ENCODE measurements at places on chromosomes 5 and 9.

- peak; percentile 31 for DNase-seq
Measured at GRCh38 chr9:20981486-20981885, 50.0 kb downstream of the HACD4 start.

GRCh38 chr5:77181173-77181572, 29.3 kb upstream of the PDE8B start:
- no peak for DNase-seq

- no peak for DNase-seq
Measured at GRCh38 chr9:103407260-103407659, 412.1 kb downstream of the CYLC2 start.

DNA sequence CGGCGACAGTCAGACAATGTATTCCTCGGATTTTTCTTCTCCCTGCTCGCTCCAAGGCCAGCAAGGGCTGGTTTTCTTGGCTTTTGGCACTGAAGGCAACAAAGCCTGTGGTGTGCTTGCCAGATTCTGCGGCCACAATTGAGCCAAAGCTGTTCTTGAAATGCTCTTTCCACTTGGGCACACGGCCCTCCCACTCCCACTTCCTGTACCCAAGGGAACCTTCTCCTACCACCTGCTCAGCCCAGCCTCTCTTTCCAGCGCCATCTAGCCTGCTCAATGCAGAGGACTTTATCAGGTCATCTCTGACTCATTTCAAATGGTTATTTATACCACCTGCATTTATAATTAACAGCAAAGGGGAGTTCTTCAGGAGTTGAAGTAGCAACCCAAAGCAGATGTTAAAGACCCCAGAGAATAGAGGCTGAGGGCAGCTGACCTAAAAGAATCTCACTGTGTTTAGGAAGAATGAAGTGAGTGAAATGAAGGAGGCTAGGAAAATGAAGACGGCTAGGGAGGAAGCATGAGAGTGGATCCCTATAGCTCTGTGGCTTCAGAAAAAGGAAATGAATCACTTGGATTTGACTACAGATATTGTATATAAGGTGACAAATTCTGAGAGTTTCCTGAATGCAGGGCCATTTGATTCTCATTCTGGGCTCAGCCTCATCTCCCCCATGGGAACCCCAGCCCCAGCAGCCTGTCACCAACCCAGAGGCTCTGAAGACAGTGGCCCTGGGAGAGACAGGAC, 439.0 kb downstream of the ENC1 start:
- DNase-seq: peak; percentile 83

DNA sequence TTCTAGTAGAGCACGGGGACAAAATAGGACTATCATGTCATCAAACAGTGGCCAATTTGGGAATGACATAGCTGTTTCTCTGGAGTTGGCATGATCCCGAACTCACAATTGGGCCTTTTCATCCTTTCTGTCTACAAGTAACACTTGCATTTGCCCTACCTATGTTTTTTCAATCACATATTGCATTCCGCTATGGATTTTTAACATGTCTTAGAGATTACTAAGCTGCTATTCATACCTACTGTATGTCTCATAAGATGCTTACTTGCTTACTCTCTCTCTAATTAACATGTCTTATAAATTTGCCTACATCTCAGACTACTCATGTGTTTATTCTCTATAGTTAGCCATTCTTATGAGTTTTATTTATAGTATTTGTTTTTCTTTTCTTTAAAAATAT, 341.2 kb upstream of the CTNND2 start:
- DNase-seq: peak; percentile 24

DNA sequence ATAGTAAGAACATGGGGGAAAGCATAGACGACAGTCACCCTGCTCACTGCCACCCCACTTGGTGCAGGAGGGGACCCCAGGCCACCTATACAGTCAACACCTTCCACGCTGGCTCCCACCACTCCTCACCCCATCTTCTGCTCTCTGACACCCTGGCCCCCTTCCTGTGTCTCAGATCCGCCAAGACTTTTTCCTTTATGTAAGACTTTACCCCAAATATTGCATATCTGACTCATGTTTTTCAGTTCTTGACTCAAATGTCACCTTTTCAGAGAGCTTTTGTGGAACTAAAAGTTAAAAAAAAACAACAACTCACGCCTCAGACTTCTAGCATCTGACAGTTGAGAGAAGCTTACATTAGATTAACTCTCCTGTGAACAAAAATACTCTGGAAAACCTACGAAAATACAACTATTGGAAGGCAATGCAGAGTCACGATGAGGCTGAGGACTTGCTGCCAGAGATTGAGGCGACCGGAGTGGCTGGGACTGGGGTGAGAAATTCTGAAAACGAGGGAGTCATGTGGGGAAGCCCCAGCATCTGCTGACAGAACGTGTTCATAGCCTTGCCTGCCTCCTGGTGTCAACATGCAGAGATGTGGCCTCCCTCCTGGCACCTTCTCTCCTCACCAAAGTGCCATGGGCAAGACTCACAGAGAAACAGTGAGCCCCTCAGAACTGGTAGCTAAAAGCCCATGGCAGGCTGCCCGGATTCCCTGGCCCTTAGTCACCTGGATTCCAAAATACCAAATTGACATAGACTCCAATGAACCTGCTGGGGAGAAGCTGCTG, 22.4 kb upstream of the FCN2 start:
- DNase-seq: no peak

- no peak for DNase-seq
Measured at GRCh38 chr5:127294829-127295228, 4.2 kb downstream of the MEGF10 start.

GRCh38 chr9:112764837-112765236, 14.3 kb downstream of the SNX30 start:
- peak; percentile 53 for DNase-seq

DNA sequence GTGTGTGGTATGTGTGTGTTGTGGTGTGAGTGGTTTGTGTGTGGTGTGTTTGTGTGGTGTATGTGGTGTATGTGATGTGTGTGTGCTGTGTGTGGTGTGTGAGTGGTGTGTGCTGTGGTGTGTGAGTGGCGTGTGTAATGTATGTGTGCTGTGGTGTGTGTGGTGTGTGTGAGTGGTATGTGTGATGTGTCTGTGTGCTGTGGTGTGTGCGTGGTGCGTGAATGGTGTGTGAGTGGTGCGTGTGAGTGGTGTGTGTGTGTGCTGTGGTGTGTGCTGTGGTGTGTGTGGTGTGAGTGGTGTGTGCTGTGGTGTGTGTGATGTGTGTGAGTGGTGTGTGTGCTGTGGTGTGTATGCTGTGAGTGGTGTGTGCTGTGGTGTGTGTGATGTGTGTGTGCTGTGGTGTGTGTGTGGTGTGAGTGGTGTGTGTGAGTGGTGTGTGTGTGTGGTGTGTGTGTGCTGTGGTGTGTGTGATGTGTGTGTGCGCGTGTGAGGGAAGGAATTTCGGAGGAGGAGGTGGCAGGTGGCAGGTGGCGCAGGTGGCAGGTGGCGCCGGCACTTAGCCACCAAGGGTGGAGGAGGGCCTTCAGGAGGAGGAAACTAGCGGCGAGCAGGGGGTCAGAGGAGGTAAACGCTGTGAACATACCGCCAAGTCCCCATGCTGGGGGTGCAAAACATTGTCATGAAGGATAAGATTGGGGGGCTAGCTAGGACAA, 191.8 kb downstream of the MELK start:
- DNase-seq: no peak

DNA sequence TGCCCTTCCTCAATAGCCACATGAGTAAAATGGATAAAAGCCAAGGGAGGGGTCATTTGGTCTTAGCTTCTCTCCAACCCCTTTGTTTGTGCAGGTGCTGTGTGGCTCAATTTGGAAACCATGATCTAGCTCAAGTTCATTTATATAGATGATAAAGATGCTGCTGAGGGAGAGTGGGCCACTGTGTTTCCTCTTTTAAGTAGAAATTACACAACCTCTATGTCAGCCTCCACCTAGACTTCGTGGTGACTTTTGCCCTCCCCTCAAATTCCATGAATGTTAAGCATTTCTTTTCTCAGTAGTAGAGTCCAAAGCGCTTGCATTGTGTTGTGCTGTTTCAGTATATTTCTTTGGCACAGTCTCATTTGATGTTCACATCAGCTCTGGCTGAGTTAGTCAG, 241.4 kb downstream of the ARHGAP26 start:
- DNase-seq: peak; percentile 49

DNA sequence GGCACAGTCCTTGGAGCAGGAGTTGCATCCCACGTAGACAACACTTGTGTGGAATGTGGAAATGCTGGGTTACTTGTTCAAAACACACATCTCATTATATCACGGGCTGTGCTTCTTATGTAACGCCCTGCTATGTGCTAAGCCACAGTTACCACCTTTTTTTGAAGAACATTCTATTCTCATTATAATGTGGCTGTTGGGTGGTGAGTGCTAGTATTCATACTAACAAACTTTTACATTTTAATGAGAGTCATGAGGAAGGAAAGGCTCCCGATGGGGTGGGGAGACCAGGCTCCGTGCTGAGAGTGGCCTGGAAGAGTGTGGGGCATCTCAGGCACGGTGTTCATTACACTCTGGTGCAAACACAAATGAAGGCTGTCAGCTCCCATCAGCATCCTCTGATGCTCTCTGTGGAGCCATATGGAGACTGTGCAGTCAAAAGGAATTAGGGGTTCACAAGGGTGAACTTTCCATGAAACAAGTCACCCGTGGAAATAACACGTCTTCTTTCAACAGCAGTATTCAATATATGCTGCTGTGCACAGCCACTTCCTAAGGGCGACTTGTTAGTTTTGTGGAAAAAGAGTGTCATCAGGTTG, 153.1 kb upstream of the RAPGEF1 start:
- no peak for DNase-seq

GRCh38 chr9:74503219-74503618, 6.1 kb downstream of the RORB start:
- DNase-seq: no peak

DNA sequence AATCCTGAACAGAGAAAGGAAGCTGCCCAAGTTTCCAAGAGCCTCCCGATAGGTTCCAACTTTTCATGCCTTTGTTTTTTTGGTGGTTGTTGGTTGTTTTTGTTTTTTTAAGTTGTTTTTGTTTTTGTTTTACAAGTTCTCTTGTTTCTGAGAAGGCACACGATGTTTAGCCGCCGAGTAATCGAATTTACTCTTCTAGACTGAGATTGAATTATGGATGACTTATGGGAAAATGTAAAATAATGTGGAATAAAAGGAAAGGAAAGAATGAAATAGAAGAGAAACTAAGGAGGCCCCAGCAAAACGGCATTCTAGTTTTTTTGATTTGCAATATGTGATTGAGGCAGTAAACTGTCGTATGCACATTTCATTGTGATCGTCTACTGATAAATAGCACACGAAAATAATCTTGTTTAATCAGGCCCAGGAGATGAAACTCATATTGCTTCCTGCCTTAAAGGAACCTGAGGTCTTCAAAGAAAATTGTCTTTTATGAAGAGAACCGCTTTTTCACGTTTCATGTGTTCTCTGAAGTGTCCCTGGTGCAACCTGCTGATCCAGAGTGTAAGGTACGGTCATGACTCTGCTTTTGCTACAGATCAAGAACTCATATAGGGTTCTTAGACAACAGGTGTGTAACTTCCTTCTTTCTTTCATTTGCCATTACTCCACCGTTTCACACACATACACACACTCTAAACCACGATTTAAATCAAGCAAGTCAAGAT, 1.3 kb upstream of the GNAQ start:
- no peak for DNase-seq

GRCh38 chr9:119968836-119969707, 599.8 kb upstream of the BRINP1 start:
- peak; percentile 74 for DNase-seq

- DNase-seq: no peak
Measured at GRCh38 chr9:123893831-123894460, 36.0 kb downstream of the DENND1A start.

GRCh38 chr9:136831002-136831719, 11.1 kb upstream of the AJM1 start:
- DNase-seq: no peak

- DNase-seq: no peak
Measured at GRCh38 chr5:7347377-7347776, 48.6 kb upstream of the ADCY2 start.

DNA sequence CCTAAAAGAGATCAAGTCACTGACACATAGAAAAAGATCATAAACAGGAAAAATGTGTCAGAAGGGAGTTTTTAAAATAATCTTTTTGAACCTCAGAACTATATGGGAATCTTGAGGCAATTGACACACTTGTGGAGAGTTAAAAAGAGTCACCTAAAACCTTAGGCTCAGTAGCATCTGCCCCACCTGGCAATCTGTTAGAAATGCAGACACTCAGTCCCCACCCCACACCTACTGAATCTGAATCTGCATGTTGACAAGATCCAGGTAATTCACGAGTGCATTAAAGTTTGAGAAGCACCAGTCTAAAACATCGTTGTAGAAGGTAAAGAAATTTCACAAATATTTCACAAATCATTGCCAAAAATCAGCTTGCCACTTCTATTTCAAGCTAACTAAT, 388.3 kb downstream of the NR2F1-AS1 start:
- DNase-seq: no peak

GRCh38 chr9:108972626-108973209, 38.5 kb downstream of the ABITRAM start:
- DNase-seq: no peak

DNA sequence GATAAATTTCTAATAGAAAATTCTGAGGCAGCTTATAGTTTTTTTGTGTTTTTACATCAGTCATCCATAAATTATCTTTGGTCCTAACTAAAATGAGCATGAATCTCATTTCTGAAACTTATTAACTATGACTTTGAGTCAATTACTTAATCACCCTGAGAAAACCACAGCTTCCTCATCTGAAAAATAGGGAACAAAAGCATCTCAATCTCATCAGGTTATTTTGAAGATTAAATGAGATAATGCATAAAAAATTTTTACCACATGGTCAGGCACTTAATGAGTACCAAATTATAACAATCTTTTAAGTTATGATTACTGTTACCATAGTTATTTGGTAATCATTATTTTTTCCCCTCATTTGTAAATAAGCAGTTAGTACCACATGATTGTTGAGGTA, 279.1 kb downstream of the MAST4 start:
- peak; percentile 62 for DNase-seq

GRCh38 chr5:75142566-75143136, 90.3 kb upstream of the GCNT4 start:
- DNase-seq: no peak

GRCh38 chr5:180390441-180391190, 37.5 kb upstream of the GFPT2 start:
- DNase-seq: no peak

DNA sequence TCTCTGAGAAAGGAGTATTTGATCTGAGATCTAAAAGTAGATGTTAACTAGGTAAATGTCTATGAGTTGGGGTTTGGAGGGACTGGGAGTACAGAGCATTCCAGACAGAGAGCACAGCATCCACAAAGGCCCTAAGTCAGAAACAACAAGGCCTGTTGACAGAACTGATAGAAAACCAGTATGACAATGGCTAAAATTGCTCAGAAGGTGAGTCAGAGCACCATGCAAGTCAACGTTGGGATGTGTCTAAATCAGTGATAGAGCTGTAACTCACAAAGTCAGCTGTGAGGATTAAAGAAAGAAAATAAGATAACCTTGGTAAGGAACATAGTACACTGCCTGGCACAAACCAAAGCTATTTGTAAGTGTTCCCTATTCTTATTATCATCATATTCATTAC, 124.0 kb downstream of the CETN3 start:
- no peak for DNase-seq

Data from kidney tubule cell (primary cell).